Stimulated activated CD8-positive, alpha-beta memory T cell treated with anti-CD3 and anti-CD28 coated beads, Interleukin-4, amount 100 ng/mL, for 4 hours (primary cell): ENCODE measurements at places on chromosomes 4 and X.

DNA sequence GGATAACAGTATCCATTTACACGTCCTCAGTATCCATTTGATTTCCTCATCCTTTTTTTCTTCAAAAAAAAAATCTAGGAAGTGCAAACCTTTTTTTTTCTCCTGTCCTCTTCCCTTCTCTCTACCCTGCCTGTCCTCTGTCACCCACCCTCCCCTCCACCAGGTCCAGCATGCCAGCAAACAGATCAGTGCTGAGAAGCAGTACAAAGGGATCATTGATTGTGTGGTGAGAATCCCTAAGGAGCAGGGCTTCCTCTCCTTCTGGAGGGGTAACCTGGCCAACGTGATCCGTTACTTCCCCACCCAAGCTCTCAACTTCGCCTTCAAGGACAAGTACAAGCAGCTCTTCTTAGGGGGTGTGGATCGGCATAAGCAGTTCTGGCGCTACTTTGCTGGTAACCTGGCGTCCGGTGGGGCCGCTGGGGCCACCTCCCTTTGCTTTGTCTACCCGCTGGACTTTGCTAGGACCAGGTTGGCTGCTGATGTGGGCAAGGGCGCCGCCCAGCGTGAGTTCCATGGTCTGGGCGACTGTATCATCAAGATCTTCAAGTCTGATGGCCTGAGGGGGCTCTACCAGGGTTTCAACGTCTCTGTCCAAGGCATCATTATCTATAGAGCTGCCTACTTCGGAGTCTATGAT is 1.7 kb downstream of the SLC25A4 start:
- DNase-seq = no peak

DNA sequence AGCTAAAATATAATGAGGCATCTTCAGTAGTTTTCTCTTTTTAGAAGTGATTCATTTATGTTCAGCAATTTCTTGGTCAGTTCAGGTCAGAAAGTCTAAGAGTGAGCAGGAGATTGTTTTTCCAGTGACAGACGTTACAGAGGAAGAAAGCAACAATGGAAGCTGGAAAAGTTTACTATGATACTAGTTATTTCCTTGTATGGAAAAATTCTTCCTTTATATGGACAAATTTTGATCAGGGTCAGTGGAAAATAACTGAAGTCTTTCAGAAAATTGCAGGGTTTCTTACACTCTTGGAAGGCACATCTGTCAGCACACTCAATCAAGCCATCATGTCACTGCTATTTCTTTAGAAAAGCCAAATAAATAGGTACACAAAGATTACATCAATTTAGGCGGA is 1120.7 kb downstream of the FAT4 start:
- DNase-seq = no peak

DNA sequence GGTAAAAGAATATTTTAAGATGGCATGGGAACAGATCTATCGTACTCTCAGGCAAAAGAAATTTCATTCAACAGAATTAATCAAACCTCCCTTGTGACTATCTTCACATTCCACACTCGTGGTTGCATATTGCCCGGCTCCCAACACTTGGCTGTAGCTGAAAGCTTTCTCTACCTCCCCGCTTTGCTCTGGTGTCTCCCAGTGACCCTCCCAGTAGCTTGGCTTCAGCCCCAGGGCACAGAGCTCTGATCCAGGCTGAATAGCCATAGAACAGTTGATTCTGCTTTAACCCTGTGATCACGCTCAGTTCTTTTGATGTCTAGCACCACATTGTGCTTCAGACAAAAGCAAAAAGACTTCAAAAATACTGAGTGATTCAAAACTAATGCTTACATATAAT is 24.6 kb downstream of the SLC7A11 start:
- DNase-seq = no peak

DNA sequence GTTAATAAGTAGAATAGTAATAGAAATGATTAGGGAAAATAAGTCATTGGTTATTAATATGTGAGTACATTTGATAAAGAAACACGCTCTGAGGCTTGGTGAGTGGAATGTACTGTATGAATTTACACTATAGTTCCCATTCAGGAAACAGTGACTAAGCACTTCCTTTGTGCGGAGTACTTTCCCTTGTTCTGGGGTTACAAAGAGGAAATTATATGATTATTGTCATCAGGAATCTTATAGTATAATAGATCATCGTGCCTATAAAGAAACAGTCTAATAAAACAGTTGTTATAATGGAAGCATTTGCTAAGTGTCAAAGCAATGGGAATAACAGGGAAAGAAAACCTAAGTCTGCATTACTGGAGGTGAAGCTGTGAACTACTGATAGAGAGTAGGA is 138.0 kb downstream of the RPA4 start:
- no peak for DNase-seq

DNA sequence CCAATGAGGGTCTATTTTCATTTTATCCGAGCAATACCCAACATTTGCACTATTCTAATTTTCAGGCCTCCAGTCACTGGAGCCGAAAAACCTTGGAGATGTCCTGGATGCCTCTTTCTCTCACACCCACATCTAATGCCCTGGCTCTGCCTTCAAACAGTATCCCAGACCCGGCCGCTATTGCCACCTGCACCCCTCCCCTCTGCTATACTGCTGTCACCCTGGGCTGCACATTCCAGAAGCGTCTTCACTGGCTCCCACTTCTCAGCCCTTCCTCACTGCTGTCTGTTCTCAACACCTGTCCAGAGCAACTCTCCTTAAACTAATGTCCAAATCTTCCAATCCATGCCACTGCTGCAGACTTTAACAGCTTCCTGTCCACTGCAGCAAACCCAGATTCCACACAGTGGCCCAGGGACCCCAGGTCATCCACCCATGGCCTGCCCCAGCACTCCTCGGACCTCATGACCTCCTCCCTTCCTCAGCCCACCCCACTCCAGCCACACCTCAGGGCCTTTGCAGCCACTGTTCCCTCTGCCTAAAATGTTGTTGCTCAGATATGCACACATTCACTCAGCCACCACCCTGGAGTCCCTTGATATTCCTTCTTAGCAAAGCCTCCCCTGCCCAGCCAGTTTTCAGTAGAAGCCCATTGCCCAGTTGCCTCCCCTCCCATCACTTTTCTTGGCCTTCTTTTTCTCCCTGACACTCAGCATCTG is 30.5 kb upstream of the PPP2R2C start:
- DNase-seq = no peak

DNA sequence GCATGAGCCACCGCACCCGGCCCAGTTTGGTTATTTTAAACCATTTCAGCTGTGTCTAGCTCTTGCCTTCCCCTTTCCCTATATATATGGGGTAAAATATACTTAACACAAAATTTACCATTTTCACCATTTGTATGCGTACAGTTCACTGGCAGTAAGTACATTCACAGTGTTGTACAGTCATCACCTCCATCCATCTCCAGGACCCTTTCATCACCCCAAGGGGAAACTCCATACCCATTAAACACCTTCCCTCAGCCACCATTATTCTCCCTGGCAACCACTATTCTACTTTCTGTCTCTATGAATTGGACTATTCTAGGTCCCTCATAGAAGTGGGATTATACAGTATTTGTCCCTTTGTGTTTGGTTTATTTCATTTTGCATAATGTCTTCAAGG is 106.4 kb downstream of the TMEM131L start:
- no peak for DNase-seq
